ENCODE measurements at places on chromosomes 1 and 21.

DNA sequence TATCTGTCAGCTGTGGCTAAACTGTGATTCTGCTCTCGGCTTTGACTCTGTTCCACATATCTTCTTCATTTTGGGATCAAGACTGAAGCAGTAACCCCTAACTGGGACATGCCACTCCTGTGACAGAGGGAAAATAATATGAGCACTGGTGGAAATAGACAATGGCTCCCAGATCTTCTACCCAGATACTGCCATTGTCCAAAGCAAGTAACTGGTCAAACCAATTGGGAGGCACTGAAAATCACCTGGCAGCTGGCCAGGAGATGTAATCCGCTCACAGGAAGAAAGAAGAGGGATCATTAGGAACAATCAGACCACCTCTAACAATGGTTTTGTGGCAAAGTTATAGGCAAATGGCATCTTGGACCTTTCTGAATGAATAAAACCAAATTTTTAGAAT is 10.7 kb downstream of the SNX7 start:
- no peak for DNase-seq

GRCh38 chr1:239367196-239367810 is 19.1 kb upstream of the CHRM3 start:
- no peak for DNase-seq

DNA sequence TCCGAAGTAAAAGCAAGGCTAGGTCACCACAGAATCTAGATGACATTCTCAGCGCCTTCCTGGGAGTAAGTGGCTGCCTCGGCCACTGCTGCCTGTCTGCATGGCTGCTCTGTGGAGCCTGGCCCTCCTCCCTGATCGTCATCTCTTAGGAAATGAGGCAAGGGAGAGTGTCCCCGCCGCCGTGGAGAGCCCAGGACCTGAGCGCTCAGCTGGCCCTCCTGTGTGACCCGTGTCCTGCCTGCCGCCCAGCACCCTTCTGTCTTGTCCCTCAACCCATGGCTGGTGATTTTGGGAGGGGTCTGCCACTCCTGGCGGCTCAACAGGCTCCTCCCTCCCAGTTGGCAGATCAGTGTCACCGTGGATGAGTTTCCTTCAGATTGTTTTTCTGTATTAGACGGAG is 156.4 kb upstream of the COL6A1 start:
- DNase-seq = no peak

- DNase-seq = no peak
Measured at GRCh38 chr21:42632771-42633690, 20.4 kb upstream of the PDE9A start.

DNA sequence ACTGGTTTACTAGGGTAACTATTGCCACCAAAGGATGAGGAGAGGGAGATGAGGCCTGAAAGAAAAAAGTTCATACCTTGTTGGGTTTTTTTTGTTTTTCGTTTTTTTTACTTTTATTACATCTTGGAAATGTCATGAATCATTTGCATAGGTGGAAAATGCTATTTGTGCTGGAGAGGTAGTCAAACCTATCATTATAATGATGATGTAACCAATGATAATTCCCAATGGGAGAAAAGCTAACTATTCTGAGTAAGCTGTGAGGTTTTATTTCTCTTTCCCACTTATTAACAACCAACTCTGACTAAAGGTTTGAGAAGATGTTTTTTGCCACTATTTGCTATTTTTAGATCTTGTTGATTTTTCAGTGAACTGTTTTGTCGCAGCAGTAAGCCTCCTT is 29.0 kb downstream of the SH3GLB1 start:
- DNase-seq = no peak

DNA sequence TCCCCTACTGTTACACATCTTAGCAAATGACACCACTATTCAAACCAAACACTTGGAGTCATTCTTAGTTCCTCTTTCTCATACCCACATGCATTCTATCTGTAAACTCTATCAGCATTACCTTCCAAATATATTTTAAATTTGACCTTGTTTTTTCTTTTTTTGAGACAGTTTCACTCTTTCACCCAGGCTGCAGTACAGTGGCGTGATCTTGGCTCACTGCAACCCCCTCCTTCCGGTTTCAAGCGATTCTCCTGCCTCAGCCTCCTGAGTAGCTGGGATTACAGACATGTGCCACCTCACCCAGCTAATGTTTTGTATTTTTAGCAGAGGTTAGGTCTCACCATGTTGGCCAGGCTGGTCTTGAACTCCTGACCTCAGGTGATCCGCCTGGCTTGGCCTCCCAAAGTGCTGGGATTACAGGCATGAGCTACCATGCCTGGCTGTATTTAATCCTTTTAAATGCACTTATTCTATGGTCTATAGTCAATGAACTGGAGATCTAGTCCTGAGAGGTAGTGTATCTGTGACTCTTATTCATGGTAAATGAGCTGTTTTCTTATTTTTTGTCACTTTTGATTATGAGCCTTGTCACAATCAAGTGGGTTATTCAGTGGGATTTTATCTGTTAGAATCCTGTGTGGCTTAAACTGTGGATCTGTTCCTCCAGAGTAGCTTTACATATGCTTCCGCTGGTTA is 73.1 kb downstream of the GATAD2B start:
- DNase-seq = no peak

- DNase-seq = no peak
Measured at GRCh38 chr1:6967431-6968111, 182.3 kb downstream of the CAMTA1 start.

DNA sequence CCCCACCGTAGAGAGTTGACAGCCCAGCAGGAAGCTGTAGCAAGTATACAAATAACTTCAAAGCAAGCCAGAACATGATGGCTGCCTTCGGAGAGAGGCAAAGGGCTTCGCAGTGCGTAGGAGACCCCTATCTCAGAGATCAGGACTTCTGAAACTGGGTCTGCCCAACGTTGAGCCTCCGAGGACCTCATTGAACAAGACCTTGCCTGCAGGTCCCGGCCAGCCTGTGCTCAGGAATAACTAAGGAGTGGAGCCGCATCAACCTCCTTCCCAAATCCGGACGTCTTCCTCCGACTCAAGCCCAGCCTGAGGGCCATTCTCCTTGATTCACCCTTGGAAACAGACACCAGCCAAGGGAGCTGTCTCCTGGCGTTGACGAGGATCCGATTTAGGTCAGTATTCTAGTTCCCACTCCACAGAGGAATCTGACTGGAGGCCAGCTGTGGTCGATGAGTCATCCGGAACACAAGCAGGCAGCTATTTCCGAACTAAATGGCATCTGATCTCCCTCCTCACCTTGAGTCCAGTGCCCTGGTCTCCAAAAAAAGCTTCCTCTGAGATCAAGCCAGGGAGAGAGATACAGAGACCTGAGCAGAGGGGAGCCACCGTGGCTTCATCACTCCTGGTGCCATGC is 166.5 kb upstream of the COA6 start:
- peak; percentile 4 for DNase-seq

DNA sequence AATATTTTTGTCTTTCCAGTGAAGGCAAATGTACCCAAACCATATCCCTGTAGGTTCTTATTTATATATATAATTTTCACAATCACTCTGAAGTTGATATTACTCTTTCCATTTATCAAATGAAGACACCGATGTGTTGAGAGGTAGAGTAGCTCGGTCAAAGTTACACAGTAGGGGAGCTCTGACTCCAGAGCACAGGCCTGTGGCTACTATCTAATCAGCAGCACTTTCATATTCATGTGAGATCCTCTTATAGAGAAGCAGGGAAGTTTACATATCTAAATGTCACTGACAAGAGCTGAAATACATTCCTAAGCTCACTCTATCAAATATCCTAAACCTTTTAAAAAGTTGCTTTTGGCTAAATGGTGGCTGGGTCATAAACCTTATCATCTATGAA is 241.1 kb upstream of the B3GALT2 start:
- DNase-seq = no peak

GRCh38 chr1:98035602-98036002 is 114.8 kb upstream of the DPYD start:
- DNase-seq = no peak

DNA sequence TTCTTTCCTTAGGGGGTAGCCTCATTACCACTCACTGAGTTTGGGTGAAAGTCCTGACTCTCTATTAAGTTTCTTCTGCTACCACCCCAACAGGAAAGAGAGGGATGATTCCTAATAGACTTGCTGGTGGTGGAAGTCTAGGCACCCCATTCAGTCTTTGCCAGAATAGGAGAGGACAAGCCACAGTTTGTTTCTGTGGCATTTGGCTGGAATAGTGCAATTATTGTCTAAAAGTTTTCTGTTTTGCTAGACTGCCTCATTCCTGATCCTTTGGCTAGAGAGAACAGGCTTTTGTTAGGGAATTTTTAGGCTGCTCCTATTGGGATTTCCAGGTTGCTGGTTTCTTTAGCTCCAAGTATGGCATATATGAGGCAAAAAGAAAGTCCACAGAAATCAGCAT is 9.9 kb upstream of the HJV start:
- DNase-seq = no peak

GRCh38 chr1:100034470-100034869 is 64.7 kb downstream of the SLC35A3 start:
- peak; percentile 11 for DNase-seq

- DNase-seq = no peak
Measured at GRCh38 chr1:228474507-228474906, 12.7 kb upstream of the RNF187 start.

DNA sequence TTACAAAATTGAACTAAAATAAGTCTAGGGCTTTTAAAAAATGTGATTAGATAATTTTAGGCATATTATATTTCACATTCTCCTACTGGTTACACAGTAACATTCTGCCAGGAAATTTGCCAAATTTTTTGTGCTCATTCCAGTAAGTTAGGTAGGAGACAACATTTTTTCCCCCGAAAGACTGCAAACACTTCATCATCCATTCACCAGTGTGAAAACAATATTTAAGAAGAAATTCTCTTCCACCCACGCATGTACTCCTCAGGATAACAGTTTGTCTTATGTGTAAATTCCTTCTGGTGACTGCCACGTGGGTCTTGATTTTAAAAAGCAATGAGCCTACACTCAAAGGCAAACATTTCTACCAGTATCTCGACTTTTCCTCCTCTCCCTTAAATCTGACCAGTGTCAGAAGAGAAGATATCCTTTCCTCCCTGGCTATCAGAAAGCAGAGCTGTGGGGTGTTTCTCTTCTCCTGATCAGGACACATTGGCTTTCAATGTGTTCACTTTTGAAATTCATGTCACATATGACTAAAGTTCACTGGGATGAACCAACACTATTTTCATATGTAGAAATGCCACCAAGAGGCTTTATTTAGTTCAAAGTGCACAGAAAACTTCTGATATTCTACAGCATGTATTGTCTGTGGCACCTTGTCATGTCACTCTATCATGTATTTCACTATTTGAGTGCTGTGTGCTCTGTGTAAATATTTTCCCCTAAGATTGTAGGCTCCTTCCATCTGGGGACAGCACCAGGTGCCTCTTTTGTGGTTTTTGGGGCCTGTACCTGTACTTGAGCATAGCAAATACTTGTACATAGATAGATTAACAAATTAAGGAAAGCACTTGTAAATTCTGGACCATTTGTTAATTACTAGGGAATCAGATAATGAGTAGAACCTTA is 38.6 kb downstream of the LHX9 start:
- DNase-seq = peak; percentile 18

GRCh38 chr1:20578062-20578461 is 10.8 kb upstream of the CDA start:
- no peak for DNase-seq

DNA sequence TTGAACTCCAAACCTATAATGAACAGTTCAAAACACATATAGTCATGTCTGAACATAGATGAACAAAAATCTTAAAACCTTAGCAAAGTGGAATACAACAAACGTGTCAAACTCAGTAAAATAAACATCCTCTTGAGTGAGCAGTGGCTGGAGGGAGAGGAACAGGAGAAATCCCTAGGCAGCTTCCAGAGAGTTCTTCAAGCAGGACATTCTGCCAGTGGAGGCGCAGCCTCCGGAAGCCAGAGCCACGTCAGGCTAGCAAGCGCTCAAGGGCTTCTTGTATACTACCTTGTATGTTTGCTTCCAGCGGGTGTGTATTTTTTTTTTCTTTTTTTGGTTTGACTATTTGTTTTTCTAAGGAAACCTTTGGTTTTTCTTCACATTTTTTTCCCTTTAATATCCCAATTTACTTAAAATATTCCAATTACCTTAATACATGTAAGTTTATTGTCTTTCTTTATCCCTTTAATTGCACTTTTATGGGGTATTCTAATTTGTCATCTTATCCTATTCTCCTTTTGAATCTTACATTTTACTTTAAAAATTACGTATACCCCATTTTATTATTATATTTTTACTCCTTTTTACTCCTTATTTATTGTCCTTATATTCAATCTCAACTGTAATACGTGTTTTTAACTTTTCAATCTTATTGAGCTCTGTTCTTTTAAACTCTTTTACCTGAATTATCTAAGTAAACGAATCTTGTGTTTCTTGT is 42.0 kb downstream of the COLGALT2 start:
- no peak for DNase-seq

DNA sequence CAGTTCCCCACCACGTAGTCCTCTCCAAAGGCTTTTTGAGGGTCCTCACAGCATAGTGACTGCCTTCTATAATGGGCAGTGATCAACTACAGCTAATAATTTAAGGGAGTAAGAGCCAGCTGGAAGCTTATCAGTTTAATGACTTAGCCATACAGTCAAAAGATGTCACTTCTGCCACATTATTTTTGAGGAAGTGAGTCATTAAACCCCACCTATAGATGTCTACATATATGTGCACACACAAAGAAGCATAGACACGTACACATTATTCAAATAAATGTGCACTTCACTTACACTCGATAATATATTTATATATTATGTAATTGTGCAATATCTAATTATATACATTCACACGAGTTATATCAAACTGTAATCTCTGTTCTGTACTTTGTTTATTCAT is 1704.7 kb downstream of the KCNT2 start:
- no peak for DNase-seq

DNA sequence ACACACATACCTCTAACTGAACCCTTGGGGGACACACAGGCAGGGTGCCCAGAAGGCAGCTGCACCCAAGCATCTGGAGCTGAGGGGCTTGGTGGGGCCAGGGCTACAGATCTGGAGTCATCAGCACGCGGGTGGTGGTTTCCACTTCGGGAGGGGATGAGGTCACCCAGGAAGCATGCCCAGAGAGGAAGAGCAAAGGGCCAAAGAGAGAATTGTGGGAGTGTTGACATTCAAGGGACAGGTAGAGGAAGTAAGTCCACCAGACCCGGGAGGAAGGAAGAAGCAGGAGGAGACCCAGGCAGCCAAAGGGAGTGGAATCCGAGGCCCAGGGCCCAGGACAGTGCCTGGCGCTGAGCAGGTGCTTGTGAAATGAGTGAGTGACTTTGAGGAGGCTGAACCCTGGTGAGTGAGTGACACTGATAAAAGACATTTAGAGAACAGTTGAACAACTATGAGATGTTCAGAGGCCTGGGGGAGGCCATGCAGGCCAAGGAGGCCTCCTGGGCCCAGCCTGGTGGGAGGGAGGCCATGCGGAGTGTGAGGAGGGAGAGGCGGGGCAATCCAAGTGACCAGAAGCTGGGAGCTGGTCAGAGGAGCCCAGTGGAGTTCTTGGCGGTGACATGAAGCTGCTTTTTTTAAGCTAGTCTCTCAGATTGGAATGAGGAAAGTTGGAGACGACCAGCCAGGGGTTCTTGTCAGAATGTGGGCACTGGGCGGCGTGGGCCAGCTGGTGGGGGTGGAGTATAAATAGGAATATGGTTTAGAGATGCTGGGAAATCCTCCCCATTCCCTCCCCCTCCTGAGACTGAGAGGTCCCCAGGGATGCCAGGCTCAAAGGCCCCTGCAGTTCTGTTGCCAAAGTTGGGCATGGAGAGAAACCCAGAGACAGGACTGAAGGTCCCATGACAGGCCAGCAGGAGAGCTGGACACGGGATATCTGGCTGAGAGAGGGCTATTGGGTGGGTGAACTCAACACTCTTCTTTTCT is 7.9 kb downstream of the CDK18 start:
- no peak for DNase-seq

GRCh38 chr1:214319938-214320337 is 39.0 kb downstream of the SMYD2 start:
- no peak for DNase-seq

Measured in AG04450 (cell line).